ENCODE measurements at places on chromosomes 6 and 20.
A peak's percentile ranks its signal among the peaks of the same experiment; 100 is the strongest.

- H3K27me3 ChIP-seq: no peaks in the 10 kb centered on the region
- H3K4me1 ChIP-seq: no peaks in the 10 kb centered on the region
- DNase-seq: no peak
- H3K4me3 ChIP-seq: no peak overlapping the region
Measured at GRCh38 chr6:12442455-12442854, 152.3 kb downstream of the EDN1 start.

GRCh38 chr6:72841195-72841594 lies 219.3 kb downstream of the KCNQ5 start:
- DNase-seq: no peak
- no peaks in the 10 kb centered on the region for H3K36me3 ChIP-seq
- no peak overlapping the region for H3K27ac ChIP-seq
- no peaks in the 10 kb centered on the region for H3K4me1 ChIP-seq
- no peaks in the 10 kb centered on the region for H3K27me3 ChIP-seq

- peaks cover 16% of the 10 kb centered on the region for H3K4me1 ChIP-seq
- no peak overlapping the region for H3K4me3 ChIP-seq
- no peak overlapping the region for H3K27ac ChIP-seq
- DNase-seq: no peak
Measured at GRCh38 chr6:42304053-42304712, 86.5 kb upstream of the MRPS10 start.

DNA sequence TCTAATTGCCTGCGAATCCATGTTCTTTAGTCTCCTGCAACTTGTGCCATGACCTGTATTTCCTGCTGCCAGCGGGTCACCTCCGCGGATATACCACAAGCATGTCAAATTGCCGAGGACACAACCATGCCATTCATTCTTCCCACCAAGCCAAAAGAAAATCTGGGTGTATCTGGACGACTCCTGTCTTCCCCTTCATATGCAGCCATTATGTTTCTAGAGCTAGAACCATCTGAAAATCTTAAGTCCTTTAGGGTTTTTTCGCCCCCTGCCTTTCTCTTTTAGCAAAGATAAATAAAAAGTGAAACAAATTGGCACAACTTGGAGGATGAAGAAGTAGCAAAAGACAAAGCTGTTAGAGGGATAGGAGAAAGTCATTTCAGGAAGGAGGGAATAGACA lies 242.6 kb downstream of the ARID1B start:
- H3K27ac ChIP-seq: peak overlapping the region; percentile 26
- H3K36me3 ChIP-seq: no peaks in the 10 kb centered on the region
- H3K27me3 ChIP-seq: no peaks in the 10 kb centered on the region
- H3K4me3 ChIP-seq: no peak overlapping the region

Measured in CD4-positive, alpha-beta memory T cell (primary cell).